ENCODE measurements at places on chromosomes 3 and 15.

- H3K4me3 ChIP-seq: no peak overlapping the region
- H3K36me3 ChIP-seq: peaks cover 69% of the 10 kb centered on the region
- no peak for DNase-seq
Measured at GRCh38 chr3:47428662-47429061, 47.1 kb downstream of the SCAP start.

- H3K27ac ChIP-seq: no peak overlapping the region
- no peak overlapping the region for H3K4me3 ChIP-seq
- DNase-seq: no peak
- no peaks in the 10 kb centered on the region for H3K36me3 ChIP-seq
- peaks cover 5% of the 10 kb centered on the region for H3K4me1 ChIP-seq
Measured at GRCh38 chr3:62718011-62718410, 157.2 kb downstream of the CADPS start.

DNA sequence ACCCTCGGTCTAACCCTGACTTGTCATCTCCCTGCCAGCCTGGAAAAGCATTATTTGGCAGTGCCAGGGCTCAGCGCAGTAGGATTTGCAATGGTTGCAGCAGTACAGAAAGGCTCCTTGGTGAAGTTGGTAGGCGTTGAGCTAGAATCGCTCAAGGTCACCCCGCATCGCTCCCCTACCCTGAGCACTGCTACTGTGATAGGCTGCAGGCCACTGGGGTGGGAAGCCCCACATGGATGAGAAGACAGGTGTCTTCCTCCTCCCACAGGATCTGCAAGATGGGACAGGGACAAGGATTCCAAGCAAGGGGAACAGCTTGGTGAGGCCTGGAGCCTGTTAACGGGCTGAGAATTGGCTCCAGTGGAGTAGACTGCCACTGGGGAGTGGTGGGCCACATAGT, 10.7 kb downstream of the CLK3 start:
- no peak overlapping the region for H3K27ac ChIP-seq
- no peak for DNase-seq
- H3K4me1 ChIP-seq: peaks cover 15% of the 10 kb centered on the region
- H3K36me3 ChIP-seq: peaks cover 98% of the 10 kb centered on the region

DNA sequence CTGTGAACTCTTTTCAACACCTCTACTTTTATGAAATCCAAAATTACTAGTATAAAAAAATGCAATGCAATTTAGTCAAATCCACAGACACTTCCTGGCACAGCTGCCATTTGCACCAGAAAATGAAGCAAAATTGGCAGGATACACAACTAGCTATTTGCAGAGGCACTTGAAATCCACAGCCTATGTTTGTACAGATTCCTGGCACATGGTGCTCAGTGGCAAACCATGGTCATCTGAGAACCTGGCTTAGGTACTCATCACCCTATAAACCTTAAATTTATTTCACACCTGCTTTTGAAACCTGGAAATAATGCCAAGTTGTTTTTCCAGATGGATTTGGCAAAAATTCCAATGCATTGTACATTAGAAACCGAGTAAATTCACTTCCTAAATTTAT, 20.2 kb upstream of the PPM1L start:
- H3K4me3 ChIP-seq: no peak overlapping the region
- H3K4me1 ChIP-seq: no peaks in the 10 kb centered on the region
- no peak overlapping the region for H3K27ac ChIP-seq
- peak; percentile 85 for DNase-seq
- no peaks in the 10 kb centered on the region for H3K36me3 ChIP-seq

- no peak overlapping the region for H3K27ac ChIP-seq
- H3K36me3 ChIP-seq: no peaks in the 10 kb centered on the region
Measured at GRCh38 chr15:39494462-39494861, 86.4 kb upstream of the THBS1 start.

GRCh38 chr3:141274411-141275031, 42.9 kb downstream of the PXYLP1 start:
- H3K4me1 ChIP-seq: peaks cover 16% of the 10 kb centered on the region
- H3K27me3 ChIP-seq: no peaks in the 10 kb centered on the region
- no peak overlapping the region for H3K27ac ChIP-seq
- H3K36me3 ChIP-seq: peaks cover 12% of the 10 kb centered on the region
- H3K4me3 ChIP-seq: no peak overlapping the region

DNA sequence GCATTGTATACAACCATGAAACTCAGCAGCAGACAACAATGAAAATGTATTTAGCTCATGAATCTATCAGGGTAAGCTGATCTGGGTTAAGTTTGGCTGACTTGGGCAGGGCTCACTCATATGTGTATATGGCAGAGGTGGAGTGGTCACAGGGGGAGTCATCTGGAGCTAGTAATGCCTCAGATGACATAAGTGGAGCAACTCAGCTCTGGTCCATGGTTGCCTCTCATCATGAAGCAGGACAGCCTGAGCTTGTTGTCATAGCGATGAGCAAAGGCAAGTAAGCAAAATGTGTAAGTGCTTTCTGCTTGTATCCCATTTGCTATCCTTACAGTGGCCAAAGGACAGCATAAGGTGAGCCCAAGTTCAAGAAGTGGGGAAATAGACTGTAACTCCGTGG, 64.5 kb downstream of the ALCAM start:
- no peaks in the 10 kb centered on the region for H3K36me3 ChIP-seq
- H3K4me1 ChIP-seq: no peaks in the 10 kb centered on the region
- no peaks in the 10 kb centered on the region for H3K27me3 ChIP-seq
- no peak for DNase-seq
- H3K27ac ChIP-seq: no peak overlapping the region

DNA sequence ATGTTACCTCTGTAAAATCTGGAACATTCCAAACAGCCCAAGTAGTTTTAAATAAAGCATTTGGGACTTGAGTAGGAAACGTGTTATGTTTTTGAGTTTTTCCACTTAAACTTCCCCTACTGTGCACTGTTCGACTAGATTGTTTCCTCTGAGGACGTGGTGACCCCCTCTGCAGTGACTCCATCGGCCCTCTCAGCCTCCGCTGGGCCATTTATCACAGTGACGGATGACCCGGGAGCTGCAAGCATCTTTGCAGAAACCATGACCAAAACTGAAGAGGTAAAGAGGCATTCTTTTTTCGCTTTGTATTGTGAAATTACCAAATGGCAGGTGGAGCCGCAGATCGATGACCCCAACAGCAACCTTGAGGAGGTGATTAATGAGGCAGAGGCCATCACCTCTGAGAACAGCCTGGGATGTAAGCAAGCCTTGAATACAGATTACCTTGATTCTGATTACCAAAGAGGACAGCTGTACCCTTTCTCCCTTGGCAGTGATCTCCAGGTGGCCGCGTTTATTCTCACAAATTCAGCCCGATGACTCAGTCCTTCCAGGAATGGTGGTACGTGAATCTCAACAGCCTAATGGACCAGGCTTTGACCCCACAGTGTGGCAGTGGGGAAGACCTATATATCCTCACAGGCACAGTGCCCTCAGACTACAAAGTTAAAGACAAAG, 79.1 kb upstream of the FAN1 start:
- H3K27ac ChIP-seq: no peak overlapping the region
- no peaks in the 10 kb centered on the region for H3K4me1 ChIP-seq
- H3K27me3 ChIP-seq: no peaks in the 10 kb centered on the region
- H3K4me3 ChIP-seq: no peak overlapping the region
- no peaks in the 10 kb centered on the region for H3K36me3 ChIP-seq

- peaks cover 64% of the 10 kb centered on the region for H3K36me3 ChIP-seq
- H3K4me3 ChIP-seq: no peak overlapping the region
- H3K27me3 ChIP-seq: no peaks in the 10 kb centered on the region
- DNase-seq: no peak
Measured at GRCh38 chr15:73323956-73324355, 44.8 kb downstream of the HCN4 start.

DNA sequence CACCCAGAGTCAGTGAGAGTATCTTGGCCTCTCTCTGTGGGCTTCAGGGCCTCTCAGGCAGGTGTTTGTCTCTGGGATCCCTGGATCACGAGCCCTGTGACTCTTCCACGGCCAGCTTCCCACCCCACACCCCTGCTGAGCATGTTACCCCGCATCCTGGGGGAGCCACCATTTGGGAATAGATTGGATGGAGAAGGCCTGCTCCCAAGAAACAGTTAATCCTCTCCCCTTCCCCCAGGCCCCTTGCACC, 15.5 kb upstream of the SRP14 start:
- peaks cover 7% of the 10 kb centered on the region for H3K36me3 ChIP-seq
- no peak overlapping the region for H3K27ac ChIP-seq
- no peak overlapping the region for H3K4me3 ChIP-seq
- H3K27me3 ChIP-seq: no peaks in the 10 kb centered on the region

DNA sequence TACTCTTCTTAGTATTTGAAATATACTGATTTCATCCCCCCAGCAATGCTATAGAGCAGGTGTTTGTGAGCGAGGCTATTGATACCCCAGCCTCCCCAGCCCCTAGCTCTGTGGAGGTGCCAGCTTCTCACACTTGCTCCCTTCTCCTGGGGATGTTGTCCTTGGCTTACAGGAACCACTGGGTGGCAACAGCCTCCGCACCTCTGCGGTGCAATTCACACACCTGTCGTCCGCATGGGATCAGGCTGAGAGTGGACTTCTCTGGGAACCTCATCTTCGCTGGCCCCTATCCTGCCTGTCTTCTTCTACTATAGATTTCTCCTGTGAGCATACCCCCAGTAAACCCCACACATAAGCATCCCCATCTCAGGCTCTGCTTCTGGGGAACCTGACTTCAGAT, 103.9 kb upstream of the SLC6A11 start:
- peaks cover 16% of the 10 kb centered on the region for H3K4me1 ChIP-seq
- H3K27me3 ChIP-seq: peaks cover 2% of the 10 kb centered on the region
- no peak overlapping the region for H3K4me3 ChIP-seq
- DNase-seq: no peak

DNA sequence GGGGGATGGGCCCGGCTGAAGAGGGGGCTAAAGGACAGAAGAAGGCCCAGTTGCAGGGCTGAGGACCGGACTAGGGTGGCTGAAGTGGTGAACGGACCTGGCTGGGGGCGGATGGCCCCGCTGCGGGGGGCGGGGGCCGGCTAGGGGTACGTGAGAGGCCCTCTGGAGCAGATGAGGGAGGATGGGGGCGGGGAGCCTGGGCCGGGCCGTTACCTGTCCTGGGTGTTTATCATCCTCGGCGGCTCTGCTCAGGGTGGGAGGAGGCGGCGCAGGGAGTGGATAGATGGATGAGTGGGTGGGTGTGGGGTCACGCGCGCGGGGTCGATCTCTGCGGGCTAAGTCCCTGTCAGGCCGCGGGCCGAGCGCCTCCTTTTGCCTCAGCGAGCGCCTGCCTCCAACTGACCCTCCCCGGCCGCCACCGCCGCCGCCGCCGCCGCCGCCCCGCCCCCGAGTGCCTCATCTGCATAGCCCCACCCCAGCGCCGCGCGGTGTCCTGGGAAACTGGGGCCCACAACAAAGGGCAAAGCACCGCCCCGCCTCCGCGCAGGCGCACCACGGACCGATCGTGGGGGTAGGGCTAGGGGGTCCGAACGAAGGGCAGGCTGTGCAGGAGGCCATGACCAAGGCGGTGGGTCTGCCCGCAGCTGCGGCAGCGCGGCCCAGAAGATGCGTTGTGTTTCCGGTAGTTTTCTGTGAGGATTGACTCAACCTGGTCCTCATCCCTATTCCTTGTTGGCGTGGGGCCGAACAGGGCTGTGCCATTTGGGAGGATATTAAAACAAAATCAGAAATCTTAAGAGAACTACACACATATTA, 72.4 kb downstream of the RBPMS2 start:
- H3K4me1 ChIP-seq: peaks cover 32% of the 10 kb centered on the region
- H3K27me3 ChIP-seq: no peaks in the 10 kb centered on the region
- peak overlapping the region; percentile 84 for H3K4me3 ChIP-seq
- peak overlapping the region; percentile 83 for H3K27ac ChIP-seq
- DNase-seq: peak; percentile 99

DNA sequence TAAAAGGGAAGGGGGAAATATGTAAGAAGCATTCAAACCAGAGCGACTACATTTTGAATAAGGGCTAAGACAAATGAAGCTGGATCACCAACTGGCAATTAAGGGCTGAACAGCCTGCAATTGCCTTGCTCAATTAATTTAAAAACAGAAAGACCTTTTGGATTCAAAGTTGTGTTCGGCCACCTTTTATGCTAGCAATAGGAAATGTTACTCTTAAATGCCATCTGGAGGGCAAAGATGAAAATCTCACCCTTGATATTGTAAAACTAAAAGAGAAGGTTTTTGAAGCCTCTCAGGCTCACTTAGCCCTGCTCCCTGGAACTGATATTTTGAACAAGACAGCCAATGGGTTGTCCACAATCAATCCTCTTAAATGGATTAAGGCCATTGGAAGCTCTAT, 44.2 kb downstream of the ACAD9 start:
- no peaks in the 10 kb centered on the region for H3K27me3 ChIP-seq
- no peak overlapping the region for H3K27ac ChIP-seq

DNA sequence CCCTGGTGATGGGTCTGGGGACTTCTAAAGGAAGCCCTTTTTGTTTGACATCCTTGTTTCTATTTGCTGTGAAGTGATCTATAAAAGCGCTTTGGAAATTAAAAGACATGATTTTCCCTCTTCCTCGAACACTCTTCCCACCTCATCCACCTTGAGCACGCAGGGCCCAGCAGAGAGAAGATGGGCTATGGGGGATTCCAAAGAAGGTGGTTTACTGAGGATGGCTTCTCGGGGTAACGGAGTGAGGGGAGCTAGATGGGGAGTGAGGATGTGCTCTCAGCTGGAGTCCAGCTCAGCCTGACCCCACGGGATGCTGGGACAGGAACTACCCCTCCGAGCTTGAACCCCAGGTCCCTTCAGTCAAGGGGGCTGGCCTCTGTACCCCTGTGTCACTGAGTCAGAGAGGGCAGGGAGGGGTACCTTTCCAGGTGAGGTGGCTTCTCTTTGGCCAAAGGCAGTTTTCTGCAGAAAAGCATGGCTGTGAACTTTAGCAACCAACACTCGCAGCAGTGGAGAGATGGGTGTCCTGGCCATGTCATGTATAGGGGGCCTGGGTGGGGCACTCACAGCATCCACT, 180.7 kb upstream of the SMAD3 start:
- no peaks in the 10 kb centered on the region for H3K27me3 ChIP-seq
- H3K4me3 ChIP-seq: no peak overlapping the region
- H3K4me1 ChIP-seq: peaks cover 22% of the 10 kb centered on the region
- H3K36me3 ChIP-seq: no peaks in the 10 kb centered on the region

- no peak for DNase-seq
- H3K4me3 ChIP-seq: no peak overlapping the region
- H3K27me3 ChIP-seq: no peaks in the 10 kb centered on the region
- H3K27ac ChIP-seq: no peak overlapping the region
Measured at GRCh38 chr3:181999314-181999713, 287.6 kb downstream of the SOX2 start.

DNA sequence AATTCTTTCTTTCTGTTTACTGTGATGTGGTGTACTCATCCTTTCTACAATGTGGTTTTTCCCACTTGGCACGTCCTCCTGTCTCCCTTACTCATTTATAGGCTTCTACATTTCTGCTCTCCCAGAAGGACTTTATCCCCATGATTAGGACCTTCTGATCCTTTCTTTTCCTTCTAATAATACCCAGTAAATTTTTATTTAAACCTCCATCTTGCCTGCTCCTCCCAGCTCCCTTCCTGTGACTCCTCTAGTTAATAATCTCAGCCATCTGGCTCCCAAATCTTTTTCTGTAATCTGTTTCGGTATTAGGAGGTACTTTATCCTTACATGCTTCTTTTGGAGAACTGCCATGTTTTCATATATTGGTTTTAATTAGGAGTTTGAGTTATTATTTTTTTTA, 11.2 kb upstream of the P2RY1 start:
- H3K27me3 ChIP-seq: no peaks in the 10 kb centered on the region
- H3K4me1 ChIP-seq: no peaks in the 10 kb centered on the region
- no peak for DNase-seq
